ENCODE measurements at places on chromosomes 2 and 18. TPM values are rescaled to one million over a fixed set of nuclear protein-coding genes. Genes with fewer than 3 reads are reported as not detected.

DNA sequence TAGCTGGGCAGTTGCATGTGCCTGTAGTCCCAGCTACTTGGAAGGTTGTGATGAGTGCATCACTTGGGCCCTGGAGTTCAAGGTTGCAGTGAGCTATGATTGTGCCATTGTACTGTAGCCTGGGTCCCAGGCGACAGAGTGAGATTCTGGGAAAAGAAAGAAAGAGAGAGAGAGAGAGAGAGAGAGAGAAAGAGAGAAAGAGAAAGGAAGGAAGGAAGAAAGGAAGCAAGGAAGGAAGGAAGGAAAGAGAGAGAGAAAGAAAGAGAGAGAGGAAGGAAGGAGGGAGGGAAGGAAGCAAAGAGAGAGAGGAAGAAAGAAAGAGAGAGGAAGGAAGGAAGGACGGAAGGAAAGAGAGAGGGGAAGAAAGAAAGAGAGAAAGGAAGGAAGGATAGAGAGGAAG, 128.4 kb downstream of the GALNT3 start:
- no peaks in the 10 kb centered on the region for H3K36me3 ChIP-seq
- H3K27me3 ChIP-seq = no peaks in the 10 kb centered on the region
- H3K27ac ChIP-seq = no peak overlapping the region
- DNase-seq = no peak
- H3K4me3 ChIP-seq = no peak overlapping the region

Gene NAT8
- total RNA-seq = not detected

Gene C1QL2
- total RNA-seq = not detected

GRCh38 chr2:160837416-160837815, 322.8 kb upstream of the TANK start:
- no peaks in the 10 kb centered on the region for H3K27me3 ChIP-seq
- H3K27ac ChIP-seq = no peak overlapping the region
- no peak for DNase-seq
- no peak overlapping the region for H3K4me3 ChIP-seq
- H3K36me3 ChIP-seq = no peaks in the 10 kb centered on the region
- no peaks in the 10 kb centered on the region for H3K4me1 ChIP-seq

Gene TRABD2A
- 3.0 TPM for total RNA-seq

DNA sequence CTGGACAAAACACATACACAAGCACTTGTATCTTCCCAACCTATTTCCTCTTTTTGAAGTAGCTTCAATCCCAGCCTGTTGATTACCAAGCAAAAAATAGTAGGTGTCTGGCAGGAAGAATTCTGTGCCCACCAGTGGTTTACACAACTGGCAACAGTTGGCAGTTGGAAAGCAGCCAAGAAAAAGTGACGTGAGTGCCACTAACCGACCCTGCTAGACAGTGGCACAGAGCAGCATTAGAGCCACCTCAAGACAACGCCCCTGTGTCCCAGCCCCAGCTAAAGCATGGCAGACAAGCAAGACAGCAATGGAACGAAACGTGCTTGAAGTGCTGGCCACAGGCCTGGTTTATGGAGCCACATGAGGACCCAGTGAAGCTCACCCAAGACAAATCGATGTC, 379.6 kb downstream of the FBXO15 start:
- H3K4me3 ChIP-seq = no peak overlapping the region
- DNase-seq = no peak
- H3K27me3 ChIP-seq = no peaks in the 10 kb centered on the region
- H3K36me3 ChIP-seq = no peaks in the 10 kb centered on the region
- no peaks in the 10 kb centered on the region for H3K4me1 ChIP-seq

DNA sequence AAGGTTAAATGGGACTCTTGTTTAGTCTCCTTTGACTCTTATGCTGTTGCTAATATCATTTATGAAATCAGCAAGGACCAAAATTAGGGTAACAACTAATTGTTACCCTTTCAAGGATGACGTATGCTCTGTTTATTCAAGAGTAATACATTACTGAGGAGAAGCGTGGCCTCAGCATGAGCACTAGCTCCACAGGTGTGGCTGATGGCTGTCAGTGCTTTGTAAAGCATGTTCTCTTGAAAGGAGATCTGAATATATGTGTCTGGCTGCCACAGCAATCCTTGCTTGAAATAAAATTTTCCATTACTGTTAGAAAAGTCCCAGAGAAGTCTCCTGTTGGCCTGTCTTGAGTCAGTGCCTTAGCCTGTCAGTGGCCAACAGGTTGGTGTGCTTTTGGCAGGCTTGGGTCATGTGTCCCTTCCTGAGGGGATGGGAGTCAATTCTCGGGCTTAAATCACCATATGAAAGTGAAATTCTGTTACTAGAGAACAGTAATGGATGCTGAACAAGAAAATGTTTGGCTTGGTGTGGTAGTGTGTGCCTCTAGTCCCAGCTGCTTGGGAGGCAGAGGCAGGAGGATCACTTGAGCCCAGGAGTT, 32.7 kb downstream of the ABI2 start:
- no peak for DNase-seq
- H3K4me1 ChIP-seq = peaks cover 9% of the 10 kb centered on the region
- H3K4me3 ChIP-seq = no peak overlapping the region
- no peaks in the 10 kb centered on the region for H3K27me3 ChIP-seq

Data from esophagus muscularis mucosa (tissue), 4 donors.